ENCODE measurements at places on chromosomes 7 and 10.

DNA sequence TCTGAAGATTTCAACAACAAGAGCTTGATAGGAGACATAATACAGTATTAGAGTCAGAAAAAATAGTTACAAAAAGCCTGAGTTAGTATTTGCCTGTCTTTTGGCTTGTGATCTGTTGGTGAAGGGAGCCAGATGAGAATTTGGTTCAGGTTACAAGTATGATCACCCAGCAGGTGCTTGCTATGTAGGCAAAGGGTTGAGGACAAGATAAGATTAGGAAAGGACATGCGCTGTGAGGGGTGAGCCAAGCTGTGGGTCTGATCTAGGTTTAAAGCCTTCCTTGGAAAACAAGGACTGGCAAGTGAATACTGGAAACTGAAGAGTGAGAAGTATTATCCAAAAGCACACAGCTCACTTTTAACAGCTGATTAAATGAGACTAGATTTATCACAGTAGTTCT, 28.7 kb upstream of the CD36 start:
- DNase-seq = no peak

- DNase-seq = no peak
These were observed 57.3 kb upstream of the APBB1IP start for GRCh38 chr10:26380815-26381214.

DNA sequence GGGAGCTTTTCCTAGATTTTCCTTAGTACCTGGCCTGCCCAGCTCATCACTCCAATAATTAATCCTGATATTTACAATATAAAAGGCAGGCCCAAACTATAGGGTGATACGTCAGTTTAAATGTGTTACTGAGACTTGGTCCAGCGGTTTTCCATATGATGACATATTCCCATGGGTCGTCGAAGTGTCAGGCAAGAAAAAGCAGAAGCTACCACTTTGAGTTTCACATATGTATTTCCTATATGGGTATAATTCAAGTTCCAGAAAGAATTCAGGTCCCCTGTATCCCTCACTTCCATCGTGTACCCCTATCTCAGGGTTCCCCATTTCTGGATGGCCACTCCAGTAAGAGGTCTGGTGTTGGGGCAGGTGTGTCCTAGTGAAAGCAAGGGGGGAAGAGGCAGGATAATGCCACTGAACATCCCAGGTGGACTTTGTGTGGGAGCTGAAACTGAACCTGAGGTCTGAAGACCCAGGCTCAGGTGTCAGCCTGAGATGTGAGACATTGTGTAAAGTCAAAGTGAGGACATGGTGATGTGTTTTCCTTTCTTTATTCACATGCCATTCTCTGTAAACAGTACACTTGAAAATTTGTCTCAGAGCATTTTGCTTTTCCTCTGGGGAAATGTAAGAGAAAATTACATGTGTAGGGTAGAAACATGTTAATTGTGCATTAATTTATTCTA, 167.8 kb downstream of the PLXDC2 start:
- no peak for DNase-seq

DNA sequence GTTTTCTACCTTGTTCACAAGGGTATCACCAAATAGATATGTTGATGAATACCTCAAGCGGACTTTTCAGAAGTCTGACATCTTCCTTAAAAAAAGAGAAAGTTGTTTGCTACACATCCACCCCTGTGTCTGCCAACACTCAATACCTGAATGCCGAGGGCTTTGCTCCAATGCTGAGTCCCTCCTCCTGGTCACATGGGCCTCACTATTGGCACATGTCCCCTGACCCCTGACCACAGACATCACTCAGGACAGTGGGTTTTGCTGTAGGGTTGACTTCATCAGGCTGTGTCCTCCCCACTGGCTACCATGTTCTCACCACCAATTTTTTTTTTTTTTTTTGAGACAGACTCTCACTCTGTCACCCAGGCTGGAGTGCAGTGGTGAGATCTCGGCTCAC, 76.4 kb downstream of the OSBPL3 start:
- DNase-seq = no peak

DNA sequence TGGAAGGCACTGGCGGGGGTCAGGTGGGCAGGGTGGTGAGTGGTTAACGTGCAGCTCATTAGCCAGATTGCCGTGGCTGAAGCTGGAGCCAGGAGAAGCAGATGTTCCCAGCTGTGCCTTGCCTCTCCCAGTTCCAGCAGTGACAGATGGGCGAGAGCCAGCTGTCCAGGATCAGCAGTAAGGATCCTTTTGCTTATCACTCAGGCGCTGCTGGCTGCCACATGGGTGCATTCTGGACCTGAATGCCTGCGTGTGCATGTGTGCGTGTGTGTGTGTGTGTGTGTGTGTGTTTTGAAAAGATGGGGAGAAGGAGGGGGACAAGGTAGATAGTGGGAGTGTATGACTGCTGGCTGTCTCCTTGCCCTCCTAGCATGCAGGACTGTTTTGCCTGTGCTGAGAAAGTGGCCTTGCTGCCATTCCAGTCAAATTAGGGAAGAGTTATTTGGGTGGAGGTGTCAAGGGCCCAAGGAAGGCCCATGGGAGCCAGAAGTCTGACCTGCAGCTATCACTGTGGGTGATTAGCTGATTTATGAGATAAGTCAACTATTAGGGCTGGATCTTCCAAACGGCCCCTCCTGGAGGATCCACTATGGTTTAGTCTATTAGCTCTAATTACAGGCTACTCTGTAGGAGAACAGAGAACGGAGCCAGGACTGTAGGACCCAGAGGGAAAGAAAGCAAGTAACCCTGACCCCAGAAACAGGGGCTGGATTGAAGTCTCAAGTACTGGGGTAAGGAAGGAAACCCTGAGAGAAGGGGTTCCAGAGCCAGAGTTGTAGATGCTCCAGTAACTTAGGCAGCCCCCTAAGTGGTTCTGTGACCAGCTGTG, 3.3 kb downstream of the EPHA1 start:
- DNase-seq = no peak

- no peak for DNase-seq
These were observed 243.1 kb downstream of the FGFR2 start for GRCh38 chr10:121355161-121355560.

- no peak for DNase-seq
These were observed 29.8 kb downstream of the RSU1 start for GRCh38 chr10:16787361-16787791.

DNA sequence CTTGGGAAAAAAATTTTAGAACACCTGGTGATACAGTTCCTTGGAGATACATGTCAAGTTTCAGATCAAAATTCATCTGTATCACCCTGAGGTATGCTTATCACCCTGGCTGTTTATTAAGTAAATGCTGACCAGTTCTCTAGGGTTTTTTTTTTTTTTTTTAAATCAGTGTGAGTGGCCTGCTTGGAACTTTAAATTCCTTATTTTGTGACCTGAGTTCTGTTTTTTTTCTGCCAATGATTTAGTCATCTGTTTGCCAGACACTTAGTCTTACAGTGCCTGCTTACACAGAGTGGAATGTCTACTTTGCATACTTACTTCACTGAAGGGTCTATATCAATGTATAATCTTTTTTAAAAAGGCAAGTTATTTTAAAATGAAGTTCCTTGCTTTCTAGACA, 1.8 kb downstream of the TSPAN13 start:
- DNase-seq = peak; percentile 33

DNA sequence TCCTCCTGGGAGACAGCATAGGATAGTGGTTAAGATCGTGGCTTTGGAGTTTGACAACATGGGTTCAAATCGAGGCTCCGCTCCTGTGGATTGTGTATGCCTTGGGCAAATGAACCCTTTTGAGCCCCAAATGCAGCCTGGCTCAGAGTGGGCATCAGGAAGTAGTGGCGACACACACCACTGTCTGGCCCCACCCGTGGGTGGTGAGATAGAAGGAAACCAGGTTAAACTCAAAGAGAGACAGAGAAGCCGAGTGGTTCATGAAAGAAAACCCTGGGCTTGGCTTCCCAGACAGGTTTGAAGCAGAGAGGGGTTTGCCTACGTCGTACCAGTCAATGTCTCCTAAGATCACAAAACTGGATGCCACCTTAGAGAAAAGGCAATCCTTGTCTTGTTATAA, 57.7 kb downstream of the PRTFDC1 start:
- DNase-seq = no peak

DNA sequence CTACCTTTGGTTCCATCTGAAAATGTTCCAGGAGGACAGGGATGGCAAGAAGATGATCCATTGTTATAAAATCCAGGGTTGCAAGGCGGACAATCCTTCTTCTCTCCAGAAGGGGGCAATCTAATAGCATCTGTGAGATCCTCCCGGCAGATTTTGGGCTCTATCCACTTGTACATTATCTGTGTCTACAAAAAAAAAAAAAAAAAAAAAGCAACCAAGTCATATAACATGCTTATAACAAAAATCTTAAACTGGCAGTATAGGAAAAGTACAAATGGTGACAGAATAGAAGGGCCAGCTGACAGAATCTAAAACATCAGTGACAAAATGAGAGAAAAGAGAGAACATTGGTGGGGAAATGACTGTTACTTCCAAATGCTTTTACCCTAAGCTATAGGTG, 132.7 kb downstream of the ELAPOR2 start:
- peak; percentile 63 for DNase-seq

GRCh38 chr10:92432596-92432995, 141.3 kb downstream of the IDE start:
- DNase-seq = no peak

- DNase-seq = no peak
These were observed 4.3 kb upstream of the GPNMB start for GRCh38 chr7:23242321-23242720.

DNA sequence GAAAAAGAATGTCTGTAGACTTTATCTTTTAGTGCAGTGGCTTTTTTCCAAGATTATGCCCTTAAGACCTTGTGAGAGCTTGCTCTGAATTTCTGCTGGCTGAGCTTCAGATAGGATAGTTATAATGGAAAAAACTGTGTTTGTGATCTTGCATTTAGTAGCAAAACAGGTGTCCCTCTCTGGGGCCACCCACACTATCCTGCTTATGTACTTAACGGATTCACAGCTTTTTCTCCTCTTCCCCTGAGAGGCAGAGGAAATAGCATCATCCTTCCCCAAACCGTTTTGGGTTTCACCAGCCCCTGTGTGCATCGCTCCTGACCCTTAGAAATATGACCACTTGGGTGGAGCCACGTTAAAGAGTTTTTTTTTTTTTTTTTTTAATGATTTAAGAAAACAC, 101.2 kb downstream of the RAB18 start:
- DNase-seq = no peak

DNA sequence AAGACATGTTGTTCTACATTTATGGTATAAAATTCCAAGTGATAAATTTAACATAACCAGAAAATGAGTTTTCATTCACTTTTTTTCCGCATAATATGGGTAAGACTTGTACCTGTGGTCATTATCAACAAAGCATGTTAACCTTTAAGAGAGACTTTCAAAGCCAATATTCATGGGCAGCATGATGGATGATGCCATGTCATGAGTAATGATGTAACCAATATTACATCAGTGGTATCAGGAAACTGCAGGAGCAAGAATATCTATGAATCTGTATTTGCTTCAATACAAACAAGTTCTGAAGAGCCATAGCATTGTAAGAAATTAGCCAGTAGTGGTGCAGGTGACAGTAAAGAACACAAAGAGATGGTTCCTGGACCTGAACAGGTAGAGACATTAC, 126.9 kb downstream of the C1GALT1 start:
- no peak for DNase-seq

DNA sequence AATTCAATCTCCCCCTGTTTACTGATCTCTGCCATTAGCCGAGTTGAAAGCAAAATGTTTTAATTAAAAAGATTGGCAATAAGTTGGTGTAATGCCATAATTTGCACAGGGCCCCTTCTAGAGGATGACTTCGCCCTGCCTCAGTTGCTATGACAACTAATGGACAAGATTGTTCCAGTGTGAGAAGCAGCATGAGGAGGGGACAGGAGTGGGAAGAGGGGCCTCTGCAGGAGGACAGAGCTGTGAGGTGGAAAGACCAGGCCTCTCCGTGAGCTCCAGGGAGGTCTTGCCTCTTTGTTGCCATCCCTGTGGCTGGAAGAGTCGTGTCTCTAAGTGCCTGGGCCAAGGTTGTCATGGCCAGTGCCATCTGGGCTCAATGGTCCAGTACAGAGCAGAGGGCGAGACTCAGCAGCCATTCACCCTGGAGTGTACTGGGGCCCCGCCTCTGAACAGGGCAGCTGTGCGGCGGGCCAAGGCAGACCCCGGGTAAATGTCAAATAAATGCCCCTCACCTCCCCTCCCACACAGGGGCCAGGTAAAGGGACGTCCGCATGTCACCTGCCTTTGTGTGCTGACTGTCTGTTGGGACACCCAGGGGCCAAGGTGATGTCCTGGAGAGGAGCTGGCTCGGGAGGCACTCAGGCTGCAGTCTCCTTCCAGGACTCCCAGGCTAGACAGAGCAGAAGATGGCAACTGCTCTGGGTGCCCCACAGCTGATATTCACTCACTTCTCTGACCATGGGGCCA, 97.0 kb upstream of the RET start:
- DNase-seq = no peak

DNA sequence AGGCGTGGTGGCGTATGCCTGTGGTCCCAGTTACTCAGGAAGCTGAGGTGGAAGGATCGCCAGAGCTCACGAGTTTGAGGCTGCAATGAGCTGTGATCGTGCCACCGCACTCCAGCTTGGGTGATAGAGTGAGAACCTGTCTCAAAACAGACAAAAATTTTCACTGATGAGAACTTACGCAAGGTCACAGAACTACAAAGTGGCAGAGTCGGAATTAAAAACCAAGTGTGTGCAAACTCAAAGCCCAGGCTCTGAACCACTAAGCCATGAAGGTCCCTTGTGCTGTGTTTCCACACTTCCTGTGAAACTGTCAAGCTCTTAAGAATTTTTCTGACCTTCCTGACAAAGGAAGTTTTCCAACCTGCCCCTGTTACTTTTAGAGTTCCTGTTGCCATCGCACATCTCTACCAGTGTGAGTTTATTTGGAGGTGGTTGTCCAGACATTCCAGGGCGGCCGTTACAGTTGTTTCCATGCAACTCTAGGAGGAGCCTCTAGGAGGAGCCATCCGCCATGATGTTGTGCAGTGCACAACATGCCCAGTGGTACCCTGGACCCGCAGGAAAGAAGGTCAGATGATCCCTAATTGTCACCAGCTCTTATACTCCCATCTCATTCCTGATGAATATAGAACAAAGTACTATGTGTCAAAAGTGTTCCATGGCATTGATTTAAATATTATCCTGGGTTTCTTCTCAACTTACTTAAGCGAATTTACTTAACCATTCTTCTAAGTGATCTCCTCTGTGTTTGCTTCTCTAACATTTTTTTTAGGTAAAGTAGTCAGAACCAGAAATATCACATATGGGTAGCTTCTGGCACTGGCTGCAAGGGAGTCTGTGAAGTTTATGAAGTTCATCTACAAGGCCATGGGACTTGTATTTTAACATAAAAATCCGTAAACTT, 49.0 kb upstream of the LYZL1 start:
- no peak for DNase-seq

DNA sequence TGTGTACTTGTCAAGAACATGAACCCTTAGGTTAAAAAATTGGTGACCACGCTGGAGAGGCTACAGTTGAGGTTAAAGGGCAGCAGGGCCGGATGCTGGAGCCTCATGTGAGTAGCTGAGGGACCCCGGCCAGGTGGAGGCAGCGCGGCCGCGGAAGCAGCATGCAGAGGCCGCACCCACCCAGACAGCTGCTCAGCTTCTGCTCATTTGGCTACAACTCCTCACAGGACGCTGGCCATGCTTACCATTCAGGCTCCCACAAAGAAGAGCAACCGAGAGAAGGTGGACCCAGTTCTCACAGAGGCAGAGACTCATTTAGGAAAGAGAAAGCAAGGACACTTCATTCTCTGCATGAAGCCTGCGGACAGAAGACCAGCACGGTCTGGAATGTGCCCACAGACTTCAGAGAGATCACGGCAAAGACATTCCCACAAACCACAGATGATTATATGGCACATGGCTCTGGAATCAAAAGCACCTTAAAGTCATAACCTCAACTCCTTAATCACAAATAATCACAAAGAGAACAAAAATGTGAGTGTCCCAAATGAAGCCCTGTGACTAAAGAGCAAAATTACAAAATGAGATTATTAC, 94.4 kb downstream of the VOPP1 start:
- DNase-seq = no peak
